Activated CD8-positive, alpha-beta T cell treated with anti-CD3 and anti-CD28 coated beads for 36 hours (primary cell): ENCODE measurements at places on chromosomes 12 and 14. TPM values are rescaled to one million over a fixed set of nuclear protein-coding genes. Genes with fewer than 3 reads are reported as not detected.

The CMKLR1 gene
- total RNA-seq = not detected

The IRAK3 gene
- total RNA-seq = 0.31 TPM

The LYZ gene
- not detected for total RNA-seq

DNA sequence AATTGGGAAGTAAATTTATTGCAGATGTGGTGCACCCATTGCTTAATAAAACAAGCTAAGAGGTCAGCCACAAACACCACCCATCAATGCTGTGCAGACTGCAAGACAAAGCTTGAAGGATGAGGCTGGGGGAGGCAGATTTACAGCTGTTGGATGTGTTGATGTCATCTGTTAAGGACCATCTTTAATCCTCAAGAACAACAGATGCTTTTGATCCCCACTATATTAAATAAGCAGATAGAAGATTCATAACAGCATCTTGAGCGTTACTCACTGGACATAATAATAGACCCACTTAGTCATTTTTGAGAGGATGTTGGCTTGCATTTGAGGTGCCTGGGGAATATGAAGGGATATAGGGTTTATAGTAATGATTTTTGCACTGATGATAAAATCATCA lies 58.8 kb downstream of the GPR68 start:
- no peak for DNase-seq

GRCh38 chr14:81673930-81674329 lies 140.3 kb upstream of the SEL1L start:
- DNase-seq = no peak

The TNS2 gene
- total RNA-seq = 1.1 TPM

GRCh38 chr12:120142231-120142877 lies 25.8 kb upstream of the RAB35 start:
- DNase-seq = no peak

DNA sequence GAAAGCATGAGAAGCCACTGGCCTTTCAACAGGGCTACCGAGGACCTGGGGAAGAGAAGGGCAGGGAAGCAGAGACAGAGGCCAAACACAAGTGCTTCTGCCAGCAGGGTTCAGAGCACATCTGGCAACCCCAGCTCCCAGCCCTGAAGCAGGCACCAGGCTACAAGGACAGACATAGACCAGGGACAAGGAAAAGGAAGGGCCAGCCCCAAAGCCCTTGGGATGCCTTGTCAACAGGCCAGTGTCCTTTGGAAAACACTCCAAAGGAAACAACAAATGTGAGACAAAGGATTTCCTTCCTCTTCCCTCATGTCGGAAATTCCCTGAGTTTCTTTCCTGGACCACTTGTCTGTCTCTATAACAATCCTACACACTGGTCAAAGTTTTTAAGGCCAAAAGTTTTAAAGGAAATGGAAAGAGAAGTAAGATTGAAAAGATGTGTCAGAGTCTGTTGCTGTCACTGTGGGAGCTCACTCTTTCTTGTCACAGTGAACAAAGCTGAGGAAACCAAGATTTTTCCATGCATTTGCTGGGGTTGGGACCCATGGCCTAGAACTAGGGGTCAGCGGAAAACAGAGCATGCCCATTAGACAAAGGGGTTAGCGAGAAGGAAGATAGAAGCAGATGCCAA lies 59.4 kb downstream of the TTC9 start:
- DNase-seq = no peak

DNA sequence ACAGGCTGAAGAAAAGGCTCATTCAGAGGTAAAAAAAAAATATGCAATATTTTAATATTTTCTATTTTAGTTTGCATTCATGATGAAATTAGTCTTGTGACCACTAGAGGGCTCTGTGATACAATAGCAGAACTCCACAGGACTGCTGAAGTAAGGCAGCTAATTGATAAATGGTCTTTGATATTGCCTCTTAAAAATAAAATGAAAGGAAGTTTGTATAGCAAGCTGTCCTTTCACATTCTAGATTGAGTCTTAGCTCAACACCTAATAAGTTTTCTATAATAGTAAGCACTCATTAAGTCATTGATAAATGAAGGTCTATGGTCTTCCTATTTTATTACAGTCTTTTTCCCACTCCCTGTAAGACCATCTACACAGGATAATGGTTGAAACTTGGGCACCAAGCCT lies 315.7 kb downstream of the NAV3 start:
- no peak for DNase-seq

The ZNF268 gene
- total RNA-seq = 14.0 TPM

The IQSEC3 gene
- total RNA-seq = 2.7 TPM

GRCh38 chr12:117045160-117046010 lies 53.8 kb downstream of the TESC start:
- DNase-seq = no peak

The HHIPL1 gene
- 0.07 TPM for total RNA-seq

DNA sequence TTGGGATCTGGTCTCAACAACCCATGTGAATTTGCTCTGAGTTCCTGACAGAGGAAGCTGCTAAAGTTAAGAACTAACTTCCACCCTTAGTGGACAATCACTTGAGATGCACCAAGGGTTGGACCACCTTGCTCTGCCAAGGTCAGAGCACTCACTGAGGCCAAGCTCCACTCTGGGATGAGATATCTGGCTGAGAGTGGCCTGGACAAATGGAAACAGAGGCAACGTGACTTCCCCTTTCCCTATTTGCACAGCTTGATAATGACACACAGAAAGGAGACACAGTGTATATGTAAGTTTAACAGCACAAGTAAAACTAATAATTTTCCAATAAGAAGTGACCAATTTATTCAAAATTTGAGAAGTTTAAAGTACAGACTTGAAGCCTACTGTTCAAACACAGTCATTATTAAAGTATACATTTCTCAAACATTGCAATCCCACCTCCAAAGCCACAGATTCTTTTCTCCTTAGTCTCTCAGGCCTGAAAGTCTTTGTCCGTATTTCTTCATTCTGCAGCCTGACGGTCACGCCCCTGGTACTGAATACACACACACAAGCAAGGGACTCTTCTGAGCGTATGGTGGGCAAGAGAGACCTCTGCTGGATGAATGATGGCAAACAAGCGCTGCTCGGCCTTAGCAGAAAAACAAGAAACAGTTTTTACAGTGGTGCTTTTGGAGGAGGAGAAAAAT lies 28.6 kb downstream of the TMEM30B start:
- peak; percentile 80 for DNase-seq

- DNase-seq = no peak
Measured at GRCh38 chr14:23145794-23146350, 26.8 kb upstream of the CEBPE start.

GRCh38 chr14:59254911-59255545 lies 66.6 kb downstream of the DAAM1 start:
- DNase-seq = no peak

The RSRC2 gene
- 108 TPM for total RNA-seq

The ST8SIA1 gene
- total RNA-seq = 1.5 TPM

GRCh38 chr12:77777274-77777673 lies 53.4 kb upstream of the NAV3 start:
- DNase-seq = no peak

- no peak for DNase-seq
Measured at GRCh38 chr12:103442182-103442555, 53.6 kb downstream of the C12orf42 start.

The CRIP1 gene
- 95.7 TPM for total RNA-seq

DNA sequence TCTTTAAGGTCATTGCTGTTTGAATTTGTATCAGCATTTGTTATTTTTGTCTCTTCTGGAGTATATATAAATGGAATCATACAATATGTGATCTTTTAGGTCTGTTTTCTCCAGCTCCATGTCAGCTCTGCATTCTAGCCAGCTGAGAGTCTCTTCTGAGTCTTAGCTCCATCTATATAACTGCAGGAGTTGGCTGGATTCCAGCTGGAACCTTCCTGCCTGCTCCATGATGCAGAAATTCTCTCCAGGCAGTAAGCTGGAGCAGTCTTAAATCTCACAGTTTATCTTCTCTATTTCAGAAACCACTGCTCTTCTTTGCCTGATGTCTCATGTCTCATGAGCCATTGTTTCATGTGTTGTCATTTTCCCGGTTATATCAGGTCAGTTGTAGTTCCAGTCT lies 827.6 kb downstream of the NRXN3 start:
- no peak for DNase-seq

- no peak for DNase-seq
Measured at GRCh38 chr12:94930772-94931171, 72.7 kb downstream of the NDUFA12 start.

The SRRM4 gene
- not detected for total RNA-seq

The KRT83 gene
- not detected for total RNA-seq

The NINJ2 gene
- total RNA-seq = 2.2 TPM

- no peak for DNase-seq
Measured at GRCh38 chr14:103711516-103712431, 3.5 kb downstream of the XRCC3 start.

DNA sequence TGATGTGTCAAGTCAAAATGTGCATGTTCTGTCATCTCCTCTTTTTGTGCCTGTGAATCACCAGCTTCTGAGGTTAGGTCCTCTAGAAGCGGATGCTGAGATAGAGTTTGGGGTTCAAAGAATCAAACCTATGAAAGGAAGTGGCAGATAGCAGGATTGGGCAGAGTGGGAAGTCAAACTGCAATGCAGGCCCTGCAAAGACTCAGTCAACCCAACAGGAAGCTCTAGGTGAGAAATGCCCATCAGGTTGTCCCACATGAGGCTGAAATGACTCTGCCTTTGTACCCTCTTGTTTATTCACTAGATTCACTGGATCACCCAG lies 4.5 kb upstream of the MIA2 start:
- peak; percentile 79 for DNase-seq

DNA sequence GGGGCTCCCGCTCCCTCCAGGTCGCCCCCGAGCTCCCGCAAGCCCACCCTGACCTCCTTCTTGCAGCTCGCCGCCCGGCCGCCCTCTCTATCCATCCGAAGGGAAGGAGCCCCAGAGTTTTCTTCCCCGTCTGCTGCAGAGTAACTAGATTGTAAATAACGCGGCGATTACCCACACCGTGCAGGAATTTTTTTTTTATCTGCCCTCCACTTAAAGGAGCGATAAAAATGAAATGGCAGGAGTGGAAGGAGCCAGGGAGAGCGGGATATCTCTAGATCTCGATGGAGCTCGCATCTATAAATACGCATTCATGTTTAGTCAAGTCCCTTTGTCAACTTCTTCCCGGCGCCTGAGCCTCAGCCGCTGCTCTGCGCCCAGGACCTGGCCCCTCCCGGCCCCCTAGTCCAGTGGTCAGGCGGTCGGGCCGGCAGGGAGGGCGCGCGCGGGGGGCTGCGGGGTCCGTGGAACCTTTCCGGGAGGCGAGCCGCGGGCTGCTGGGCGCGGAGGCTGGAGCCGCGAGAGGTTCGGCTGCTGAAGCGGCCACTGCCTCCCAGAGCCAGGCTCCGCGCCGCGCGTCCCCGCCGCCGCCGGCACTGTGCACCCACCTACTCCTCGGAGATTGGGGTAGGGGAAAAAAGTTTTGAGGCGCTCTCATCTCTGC lies 386.0 kb downstream of the BCAT1 start:
- DNase-seq = peak; percentile 2

DNA sequence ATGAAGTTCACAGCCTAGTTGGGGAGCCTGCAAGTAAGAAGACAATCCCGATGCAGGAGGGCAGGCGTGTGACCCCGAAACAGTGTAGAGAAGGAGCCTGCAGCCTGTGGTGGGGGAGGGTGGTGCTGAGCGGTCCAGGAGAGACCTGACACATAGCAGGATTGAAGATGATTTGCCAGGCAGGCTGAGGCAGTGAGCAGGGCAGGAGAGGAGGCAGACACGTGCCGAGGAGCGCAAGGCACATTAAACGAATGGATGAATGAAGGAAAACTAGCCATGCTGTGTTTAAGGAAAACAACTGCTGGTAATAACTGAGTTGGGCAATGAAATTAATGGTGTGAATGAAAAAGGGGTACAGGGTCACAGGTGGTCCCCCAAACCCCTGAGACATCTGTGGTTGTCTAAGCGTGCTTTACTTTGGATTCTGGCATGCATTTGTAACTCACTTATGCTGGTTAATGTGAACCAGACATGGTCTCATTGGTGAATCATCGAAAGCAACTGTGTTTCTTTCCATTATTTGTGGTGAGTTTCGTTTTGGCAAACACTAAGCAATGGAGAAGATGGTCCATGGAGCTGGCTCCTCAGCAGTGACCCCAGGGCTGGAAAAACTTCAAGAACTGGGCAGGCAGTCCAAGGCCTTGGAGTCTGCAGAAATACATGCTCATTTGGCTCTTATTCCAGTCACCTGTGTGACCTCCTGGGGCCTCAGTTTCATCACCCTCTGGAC lies 96.9 kb upstream of the EVL start:
- no peak for DNase-seq

DNA sequence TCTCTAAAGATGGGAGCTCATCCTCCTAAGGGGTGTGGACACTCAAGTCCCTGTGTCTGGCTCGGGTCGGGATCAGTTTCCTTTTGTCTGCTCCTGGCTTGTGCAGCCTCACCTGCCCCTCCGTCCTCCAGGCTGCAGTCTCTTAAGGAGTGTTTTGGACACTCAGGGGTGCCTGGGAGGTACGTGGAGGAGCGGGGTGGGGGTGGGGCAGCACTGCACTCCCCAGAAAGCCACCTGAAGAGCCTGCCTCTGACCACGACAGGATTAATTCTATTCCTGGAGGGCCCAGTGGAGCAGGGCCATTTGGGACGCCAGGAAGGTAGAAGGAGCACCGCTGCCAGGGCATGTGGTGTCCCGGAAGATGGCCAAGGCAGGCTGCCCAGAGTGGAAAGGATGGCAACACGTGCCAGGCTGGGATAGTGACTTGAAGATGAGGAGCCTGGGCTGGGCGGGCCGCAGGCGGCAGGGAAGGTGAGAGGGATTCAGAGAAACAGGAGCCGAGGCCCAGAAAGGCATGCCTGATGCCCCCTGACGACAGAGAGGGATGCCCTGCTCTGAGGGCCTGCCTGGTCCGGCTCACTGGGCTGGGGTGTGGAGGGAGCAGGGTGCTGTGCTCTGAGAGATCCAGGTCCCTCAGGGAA lies 14.8 kb upstream of the LRTM2 start:
- no peak for DNase-seq
